ENCODE measurements at places on chromosomes 6 and 20.

GRCh38 chr20:825710-826421 lies 7.6 kb upstream of the FAM110A start:
- no peak for DNase-seq

DNA sequence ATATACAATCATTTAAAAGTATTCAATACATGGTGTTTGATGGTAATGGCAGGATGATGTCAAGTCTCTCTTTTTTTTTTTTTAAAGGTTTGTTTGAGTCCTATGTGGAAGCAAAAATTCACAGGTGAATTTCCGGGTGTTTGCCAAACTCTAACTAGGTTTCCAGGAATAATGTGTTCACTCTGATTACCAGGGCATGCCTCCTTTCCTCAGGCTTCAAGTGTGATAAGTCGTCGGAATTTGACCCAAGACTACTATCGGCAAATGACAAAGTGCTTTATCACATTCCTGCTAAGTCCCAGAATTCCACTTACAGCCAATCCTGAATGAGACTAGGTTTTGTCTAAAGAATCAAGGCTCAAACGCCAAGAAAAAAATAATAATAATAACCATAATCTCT lies 7.3 kb downstream of the OARD1 start:
- no peak for DNase-seq

GRCh38 chr6:37017606-37018197 lies 12.2 kb downstream of the FGD2 start:
- no peak for DNase-seq

- DNase-seq: no peak
Measured at GRCh38 chr20:58656831-58657230, 5.7 kb downstream of the STX16 start.

DNA sequence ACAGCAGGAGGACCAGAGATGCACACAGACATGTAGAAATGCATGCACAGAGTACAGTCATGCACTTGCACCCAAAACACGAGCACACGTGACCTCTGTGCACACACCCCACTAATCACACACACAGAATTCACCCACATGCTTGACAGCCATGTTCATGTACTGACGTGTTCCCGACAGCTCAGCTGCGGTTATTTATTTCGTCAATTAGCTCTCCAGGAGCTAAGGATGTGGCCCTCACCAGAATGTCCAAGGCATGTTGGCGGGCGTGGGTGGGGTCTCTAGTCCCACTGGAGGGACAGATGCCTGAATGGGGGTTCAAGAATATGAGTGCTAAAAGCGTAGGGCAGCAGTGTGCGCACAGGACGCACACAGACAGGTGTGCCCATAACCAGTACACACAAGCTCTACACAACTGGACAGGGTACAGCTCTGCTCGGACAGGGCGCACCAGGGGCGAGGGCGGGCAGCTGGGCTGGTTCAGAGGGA lies 571 bp upstream of the PRPF6 start:
- DNase-seq: no peak

GRCh38 chr20:24770628-24771541 lies 178.2 kb upstream of the CST7 start:
- no peak for DNase-seq

DNA sequence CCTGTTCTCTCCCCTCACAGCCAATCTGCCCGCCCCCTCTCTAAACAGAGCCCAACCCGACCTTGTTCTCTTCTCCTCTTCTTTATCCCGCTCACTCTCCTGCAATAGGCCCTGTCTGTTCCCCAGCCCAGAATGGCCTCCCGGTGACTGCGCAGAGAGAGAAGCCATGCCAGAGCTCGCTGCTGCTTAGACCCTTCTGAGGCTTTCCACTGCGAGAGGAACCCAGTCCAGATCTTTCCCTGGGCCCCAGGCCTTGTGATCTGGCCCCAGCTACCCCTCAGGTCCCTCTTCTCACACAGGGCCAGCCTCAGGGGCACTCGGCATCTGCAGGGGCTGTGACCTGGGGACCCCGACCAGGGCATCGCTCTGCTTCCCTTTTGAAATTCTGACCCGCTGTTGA lies 58.1 kb downstream of the TMEM242 start:
- no peak for DNase-seq

- DNase-seq: no peak
Measured at GRCh38 chr6:128903715-128904114, 20.8 kb downstream of the LAMA2 start.

GRCh38 chr20:37980876-37981275 lies 52.4 kb downstream of the TTI1 start:
- DNase-seq: no peak

GRCh38 chr6:15816661-15817060 lies 153.8 kb upstream of the DTNBP1 start:
- DNase-seq: no peak

- no peak for DNase-seq
Measured at GRCh38 chr6:166955121-166955864, 1.1 kb downstream of the RNASET2 start.

DNA sequence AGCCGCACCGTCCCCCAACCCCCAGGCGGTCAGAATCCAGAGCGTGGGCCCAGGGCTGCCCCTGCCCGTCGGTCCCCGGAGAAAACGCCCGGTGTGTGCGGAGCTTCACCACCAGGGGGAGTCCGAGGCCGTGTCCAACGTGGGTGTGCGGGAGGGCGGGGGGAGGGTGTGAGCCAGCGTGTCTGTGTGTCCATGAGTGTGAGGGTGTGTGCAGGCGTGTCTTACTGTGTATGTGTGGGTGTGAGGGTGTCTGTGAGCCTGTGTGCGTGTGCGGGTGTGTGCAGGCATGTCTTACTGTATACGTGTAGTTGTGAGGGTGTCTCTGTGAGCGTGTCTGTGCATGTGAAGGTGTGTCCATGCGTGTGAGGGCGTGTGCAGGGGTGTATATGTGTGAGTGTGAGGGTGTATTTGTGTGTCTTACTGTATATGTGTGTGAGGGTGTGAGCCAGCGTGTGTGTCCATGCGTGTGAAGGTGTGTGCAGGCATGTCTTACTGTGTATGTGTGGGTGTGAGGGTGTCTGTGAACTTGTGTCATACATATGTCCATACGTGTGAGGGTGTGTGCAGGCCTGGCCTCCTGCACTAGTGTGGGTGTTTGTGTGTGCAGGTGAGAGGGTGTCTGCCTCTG lies 24.6 kb upstream of the GATA5 start:
- no peak for DNase-seq

All from NCI-H510A treated with DMSO at 0.1 percent for 48 hours (cell line).